NCI-H226 (cell line): ENCODE measurements at places on chromosomes 3 and 15.

DNA sequence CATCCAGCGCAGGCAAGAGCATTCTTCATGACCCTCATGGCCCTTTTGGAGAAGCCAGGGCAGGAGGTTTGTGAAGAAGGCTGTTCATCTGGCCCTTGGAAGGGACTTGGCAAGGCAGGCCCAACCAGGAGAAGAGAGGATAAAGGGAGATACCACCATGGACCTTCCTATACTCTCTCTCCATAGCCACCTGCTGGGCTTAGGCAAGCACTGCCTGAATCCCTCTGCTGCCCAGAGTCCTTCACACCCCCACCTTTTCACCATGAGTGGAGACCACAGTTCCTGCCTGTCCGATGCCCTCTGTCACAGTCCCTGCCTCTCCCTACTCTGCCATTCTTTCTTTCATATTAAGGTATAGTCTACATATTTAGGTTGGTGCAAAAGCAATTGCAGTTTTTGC is 10.6 kb upstream of the SFMBT1 start:
- DNase-seq, result peak; percentile 5

GRCh38 chr3:143608966-143609365 is 239.3 kb downstream of the SLC9A9 start:
- DNase-seq, result no peak

- DNase-seq, result no peak
Observed at GRCh38 chr3:11465744-11466616, 177.7 kb downstream of the VGLL4 start.

DNA sequence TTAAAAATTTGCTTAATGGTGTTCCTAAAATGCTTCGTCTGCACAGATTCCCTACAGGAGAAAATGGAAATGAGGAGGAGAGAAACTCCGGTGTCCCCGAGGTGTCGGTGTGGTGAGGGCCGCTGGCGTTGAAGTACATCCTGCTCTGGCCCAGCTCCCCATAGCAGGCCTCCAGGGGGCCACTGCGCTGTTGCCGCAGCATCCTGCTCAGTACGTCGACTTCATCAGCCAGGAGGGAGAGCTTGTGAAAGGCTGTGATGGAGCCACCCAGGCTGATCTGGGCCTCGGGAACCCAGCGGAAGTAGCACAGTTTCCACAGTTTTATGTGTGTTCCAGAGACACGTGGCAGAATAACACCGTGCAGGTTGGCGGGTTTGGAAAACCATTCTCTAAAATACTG is 37.8 kb downstream of the FAN1 start:
- DNase-seq, result no peak

DNA sequence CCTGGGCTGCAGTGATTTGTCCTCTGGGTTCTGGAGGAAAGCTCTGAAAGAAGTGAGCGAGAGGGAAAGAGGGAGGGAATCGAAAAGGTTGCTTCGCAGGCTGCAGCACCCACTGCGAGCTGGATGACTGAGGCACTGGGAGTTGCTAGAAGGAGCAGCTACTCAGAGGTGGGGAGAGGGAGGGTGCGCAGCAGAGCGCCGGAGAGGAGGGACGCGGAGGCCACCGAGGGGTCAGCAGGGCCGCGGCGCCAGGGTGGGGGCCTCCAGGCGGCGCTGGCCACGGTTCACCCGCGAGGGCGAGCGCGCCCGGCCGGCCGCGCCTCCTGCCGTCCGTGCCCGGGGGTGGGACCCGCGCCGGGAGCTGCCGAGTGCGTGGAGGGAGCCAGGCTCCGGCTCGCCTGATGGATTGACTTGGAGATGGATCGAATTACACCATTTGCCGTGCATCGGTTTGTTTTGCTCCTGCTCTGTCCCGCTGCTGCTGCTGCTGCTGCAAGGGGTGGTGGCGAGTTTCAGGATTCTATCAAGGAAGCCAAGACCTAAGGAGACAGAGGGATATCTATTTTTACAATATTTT is at the start of gene SEMA6D:
TSS of gene SEMA6D (plus strand) at position 470 of the 577 bp plus-strand sequence. CDS start 42,294 bp downstream, outside the sequence.
- DNase-seq, result peak; percentile 64

DNA sequence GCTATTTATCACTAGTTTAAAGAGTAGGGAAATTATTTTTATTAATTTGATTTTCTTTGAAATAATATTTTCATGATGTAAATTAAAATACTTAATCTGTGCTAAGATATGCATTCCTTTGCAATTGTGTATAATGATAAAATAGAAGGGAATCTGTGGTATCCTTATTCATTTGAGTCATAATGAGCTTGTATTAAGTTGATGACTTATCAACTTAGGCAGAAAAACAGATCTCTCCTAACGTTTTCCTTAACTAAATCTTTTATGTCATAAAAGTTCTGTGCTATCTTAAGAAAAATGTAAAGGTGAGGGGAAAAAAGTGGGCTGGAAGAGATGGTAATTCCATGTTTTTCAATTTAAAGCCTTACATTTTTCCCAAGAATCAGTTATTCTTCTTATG is 1.9 kb downstream of the FGF7 start:
- no peak for DNase-seq

DNA sequence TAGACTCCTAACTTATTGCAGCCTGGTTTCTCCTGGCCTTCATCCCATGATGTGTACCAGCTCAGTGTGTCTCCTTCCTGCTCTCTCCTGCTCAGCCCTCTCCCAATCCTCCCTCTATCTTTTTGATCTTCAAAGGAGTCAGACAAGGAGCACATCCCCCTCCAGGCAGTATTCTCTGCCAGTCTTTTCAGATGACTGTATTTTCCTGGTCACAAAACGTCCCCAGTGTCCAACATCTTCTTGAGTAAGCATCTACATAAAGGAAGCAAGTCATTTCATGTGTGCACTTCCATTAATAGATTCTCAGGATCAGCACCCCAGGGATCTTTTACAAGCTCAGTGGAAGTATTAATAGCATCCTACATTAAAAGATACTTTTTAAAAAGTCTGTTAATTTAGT is 148.9 kb upstream of the THBS1 start:
- no peak for DNase-seq

DNA sequence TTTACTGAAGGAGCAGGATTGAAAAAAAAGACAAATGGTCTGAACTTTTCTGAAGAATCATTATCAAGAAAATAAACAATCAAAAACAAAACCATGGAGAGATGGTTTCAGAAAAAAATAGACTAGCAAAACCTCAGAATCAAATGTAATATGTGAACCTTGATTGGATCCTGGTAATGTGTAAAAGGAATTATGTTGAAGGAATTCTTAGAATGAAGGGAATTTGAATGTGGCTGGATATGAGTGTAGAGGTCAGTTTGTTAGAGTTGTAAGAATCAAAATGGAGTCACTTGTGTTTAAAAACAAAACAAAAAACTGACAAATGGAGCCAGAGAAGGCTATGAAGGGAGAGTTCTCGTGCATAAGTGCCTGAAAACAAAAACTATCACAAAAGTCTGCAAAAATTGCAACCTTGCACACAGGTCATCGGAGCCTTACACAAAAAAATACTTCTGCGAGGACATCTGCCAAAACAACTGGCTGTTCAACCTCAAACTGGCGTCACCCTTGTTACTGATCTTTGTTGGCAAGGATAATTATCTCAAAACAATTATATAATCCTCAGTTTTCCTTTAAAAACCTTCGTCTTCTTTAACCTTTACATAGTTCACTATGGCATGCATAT is 19.1 kb upstream of the ATP13A3 start:
- no peak for DNase-seq

- peak; percentile 39 for DNase-seq
Observed at GRCh38 chr3:51982352-51982837, 940 bp upstream of the ACY1 start.

DNA sequence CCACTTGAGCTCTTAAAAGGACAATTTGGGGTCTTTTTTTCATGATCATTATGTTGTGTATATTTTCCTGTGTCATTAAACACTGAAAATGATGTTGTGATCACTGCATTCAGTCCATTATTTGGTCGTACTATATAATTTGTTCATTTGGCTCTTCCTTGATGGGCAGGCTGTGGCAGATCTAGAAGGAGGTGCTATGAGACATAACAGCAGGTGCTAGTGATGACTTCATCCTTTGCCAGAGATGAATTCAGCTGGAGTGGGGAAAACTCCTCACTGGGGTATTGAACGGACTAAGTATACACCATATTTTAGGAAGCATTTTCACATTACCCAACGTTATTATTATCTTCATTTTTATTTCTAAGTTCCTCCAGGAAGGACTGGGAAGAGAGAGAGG is 12.0 kb downstream of the CMTM7 start:
- no peak for DNase-seq

DNA sequence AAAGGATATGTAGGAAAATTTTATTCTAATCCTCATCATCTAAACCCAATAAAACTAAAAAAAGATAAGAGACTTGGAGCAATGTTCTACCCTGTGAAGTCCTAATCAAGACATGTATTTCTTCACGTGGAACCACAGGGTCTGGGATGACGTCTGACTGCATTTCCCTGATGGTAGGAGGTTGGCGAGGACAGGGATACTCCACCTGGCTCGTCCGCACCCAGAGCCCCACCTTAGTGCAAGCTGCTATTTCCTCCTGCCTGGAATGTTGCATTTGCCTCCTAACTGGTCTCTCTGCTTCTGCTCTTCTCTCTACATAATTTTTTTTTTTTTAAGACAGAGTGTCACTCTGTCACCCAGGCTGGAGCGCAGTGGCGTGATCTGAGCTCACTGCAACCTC is 57.7 kb upstream of the RASGRP1 start:
- no peak for DNase-seq

DNA sequence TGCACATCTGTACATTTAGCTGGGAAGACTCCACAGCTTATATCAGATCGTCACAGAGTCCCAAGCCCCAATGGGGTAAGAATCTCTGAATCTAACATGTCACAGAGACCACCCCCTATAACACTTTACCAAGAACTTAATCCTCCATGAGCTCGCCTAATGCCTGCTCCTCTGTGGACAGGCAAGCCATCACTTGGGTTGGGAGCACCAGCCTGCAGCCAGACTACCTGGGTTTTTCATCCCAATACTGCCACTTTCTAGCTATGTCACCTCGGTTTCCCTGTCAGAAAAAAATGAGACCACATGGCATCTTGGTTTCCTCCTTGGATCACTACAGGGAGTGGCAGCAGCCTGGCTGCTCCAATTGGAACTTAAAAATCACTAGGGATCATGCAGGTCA is 277.9 kb upstream of the TLE3 start:
- DNase-seq, result no peak

DNA sequence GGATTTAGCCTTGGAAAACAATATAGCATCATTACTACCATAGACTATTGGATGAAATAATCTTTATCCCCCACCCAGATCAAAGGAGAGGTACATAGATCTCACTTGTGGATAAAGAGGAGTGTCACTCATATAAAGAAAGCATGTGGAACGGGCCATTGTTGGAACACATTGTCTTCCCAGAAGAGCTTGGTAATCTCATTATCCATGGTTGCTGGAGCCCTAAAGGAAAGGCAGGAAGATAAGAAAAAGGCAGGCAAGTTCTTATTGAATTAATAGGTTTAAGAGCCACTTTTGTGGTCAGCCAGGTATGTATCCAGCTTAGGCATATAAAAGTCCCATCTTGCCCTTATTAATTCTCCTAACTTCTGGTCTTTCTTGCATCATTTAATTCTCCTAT is 659.1 kb downstream of the GRM7 start:
- no peak for DNase-seq

- DNase-seq, result no peak
Observed at GRCh38 chr3:24004171-24004938, 59.3 kb downstream of the NR1D2 start.

- no peak for DNase-seq
Observed at GRCh38 chr15:50783411-50783810, 17.9 kb upstream of the SPPL2A start.
